NCI-H1930 (cell line): ENCODE measurements at places on chromosomes 12 and 14.

- DNase-seq: no peak
Observed at GRCh38 chr12:48118284-48118871, 786 bp upstream of the PFKM start.

DNA sequence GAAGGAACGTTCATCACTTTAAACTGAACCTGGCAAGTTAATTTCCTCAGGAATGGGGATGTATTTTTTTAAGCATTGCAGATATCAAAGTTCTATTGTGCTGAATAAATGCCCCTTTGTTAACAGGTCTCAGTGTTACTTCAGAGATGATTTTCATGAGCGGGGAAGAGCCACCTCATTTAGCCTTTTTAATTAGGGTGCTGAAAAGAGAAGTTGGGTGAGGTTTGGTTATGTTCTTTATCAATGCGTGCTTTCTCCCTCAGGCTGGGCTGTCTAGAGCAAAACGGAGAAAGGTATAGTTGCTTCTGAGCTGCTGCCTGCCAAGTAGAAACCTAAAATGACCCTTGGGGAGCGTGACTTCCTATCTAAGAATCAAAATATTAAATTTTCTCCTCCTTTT, 8.0 kb upstream of the HIP1R start:
- no peak for DNase-seq

GRCh38 chr12:101619858-101620761, 25.3 kb downstream of the MYBPC1 start:
- no peak for DNase-seq

- no peak for DNase-seq
Observed at GRCh38 chr12:86772696-86773095, 516.5 kb upstream of the MGAT4C start.

- no peak for DNase-seq
Observed at GRCh38 chr14:102688290-102688689, 89.0 kb upstream of the TRAF3 start.

GRCh38 chr14:77825895-77826519, 26.1 kb downstream of the ADCK1 start:
- DNase-seq: no peak

DNA sequence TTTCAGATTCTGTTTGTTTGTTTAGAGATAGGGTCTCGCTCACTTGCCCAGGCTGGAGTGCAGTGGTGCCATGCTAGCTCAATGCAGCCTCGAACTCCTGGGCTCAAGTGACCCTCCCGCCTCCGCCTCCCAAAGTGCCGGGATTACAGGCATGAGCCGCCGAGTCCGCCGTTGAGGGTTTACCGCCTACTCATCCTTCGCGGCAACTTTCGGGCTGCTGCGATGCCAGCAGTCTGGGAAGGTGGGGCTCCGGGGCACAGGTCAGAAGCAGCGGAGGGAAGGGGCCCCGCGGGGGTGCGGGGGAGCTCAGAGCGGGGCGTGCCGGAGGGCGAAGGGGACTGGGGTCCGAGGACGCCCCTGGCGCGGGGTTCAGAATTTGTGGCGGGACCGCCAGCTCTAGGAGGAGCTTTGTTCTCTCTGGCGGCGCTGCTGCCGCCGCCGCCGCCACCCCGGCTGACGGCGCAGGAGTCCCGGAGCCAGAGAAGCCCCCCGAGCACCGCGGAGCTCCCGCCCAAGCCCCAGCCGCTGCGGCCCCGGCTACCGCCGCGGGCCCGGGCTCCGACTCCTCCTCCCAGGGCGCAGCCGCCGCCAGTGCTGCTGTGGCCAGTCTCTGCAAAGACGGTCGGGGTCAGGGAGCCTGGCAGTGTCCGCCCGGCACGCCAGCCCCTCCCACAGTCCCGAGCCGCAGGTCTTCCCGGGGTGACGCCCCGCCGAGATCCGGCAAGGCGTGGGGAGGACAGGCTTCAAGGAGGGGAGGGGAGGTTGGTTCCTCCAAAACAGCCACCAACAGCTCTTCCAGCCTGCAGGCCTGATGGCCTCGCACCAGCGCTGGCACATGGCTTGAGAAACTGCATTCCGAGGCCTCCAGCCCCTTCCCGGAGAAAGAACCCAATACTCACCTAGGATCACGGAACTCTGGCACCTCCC, 10.9 kb upstream of the KRT77 start:
- DNase-seq: no peak

- no peak for DNase-seq
Observed at GRCh38 chr14:82192387-82192786, 658.7 kb upstream of the SEL1L start.

GRCh38 chr12:121512561-121512960, 68.3 kb downstream of the KDM2B start:
- DNase-seq: no peak

GRCh38 chr12:123958462-123958861, 14.2 kb downstream of the CCDC92 start:
- DNase-seq: no peak

- DNase-seq: no peak
Observed at GRCh38 chr14:31263485-31264133, 56.0 kb upstream of the HECTD1 start.

DNA sequence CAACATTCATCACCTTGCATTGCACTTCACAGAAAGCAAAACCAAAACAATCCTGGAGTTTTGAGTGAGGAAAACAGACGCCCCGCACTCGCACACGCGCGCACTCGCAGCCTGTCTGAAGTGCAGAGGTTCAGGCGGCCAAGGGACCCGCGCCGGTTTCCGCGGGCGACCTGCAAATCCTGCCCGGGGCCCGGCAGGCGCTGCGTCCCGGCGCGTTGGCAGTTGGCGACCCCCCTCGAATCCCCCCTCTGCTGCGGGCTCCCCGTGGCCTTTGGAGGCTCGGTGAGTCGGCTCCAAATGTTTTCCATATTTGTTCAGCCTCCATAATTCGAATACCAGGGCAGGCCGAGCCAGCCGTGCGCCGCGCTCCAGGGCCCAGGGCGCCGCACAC, at the start of gene SSPN:
Gene SSPN (plus strand): TSS at position 324 of the 391 bp plus-strand sequence. CDS start 100 bp downstream, outside the sequence.
- DNase-seq: no peak

- no peak for DNase-seq
Observed at GRCh38 chr12:28578833-28579252, 388.6 kb downstream of the CCDC91 start.

DNA sequence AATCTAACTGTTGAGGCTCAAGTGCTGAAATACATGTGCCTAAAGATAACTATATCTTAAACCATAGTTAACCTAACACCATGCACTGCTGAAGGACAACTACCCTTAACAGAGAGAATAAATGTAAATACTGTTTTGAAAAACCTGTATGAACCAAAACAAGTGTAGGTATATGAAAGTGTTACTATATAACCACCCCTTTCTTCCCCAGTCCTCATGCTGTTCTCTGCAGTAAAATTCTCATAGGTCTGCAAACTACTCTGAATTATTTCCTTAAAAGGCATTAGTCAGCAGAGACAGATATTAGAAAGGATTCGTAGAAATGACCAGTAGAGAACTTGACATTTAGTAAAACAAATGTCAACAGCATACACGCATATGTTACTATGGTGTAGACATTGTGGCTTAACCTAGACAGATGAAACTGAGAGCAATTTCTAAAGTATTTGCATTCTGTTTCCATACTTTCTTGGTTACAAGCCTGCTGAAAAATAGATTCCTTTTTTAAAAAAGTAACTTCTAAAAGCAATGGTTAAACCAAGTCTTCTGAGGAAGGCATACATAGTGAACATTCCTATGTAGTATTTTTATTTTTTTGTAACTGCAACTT, 13.9 kb downstream of the CSRP2 start:
- no peak for DNase-seq

DNA sequence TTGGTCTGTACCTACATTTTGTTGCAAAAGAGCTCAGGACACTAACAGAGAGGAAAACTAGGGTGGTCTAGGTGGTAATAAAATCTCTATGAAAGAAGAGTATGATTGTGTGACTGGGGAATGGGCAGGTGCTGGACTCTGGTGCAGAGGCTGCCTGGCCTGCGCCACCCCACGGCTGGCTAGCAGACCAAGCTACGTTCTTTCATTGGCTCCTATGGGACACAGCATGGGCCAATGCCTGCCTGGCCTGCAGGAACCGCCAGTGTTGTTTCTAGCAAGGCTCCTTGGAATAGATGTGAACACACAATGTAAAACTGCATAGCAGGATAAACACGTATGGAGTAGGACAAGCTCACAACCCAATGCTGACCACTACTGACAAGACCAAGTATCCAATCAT, 51.7 kb upstream of the CORO1C start:
- DNase-seq: no peak

DNA sequence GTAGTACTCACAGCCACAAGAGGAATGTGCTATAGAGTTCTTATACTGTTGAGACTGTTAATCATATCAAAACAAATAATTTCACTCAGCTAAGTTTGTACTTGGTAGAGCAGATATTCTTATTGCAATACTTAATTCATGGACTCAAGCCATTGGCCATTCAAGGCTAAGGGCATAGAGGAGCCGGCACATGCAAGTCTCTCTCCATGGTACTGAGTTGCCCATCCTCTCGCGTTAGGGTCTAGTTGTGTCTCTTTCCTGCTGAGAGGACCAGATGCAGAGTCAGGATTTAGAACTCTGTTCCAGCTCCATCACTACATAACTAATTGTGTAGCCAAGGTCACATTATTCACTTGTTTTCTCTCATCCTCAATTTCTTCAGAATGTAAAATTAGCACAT, 14.4 kb upstream of the TUNAR start:
- no peak for DNase-seq

GRCh38 chr12:58728397-58728796, 191.9 kb downstream of the LRIG3 start:
- no peak for DNase-seq

GRCh38 chr12:30870491-30871265, 55.9 kb upstream of the TSPAN11 start:
- no peak for DNase-seq

DNA sequence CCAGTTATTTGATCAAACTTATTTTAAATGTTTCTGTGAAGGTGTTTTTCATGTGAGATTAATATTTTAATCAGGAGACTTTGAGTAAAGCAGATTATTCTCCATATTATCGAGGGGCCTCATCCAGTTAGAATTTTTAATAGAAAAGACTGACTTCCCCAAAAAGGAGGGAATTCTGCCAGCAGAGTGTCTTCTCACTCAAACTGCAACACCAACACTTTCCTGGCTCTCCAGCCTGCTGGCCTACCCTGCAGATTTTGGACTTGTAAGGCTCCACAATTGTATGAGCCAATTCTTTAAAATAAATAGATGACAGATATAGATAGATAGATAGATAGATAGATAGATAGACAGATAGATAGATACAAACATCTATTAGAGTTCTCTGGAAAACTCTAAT, 155.7 kb downstream of the SEC23A start:
- DNase-seq: no peak

DNA sequence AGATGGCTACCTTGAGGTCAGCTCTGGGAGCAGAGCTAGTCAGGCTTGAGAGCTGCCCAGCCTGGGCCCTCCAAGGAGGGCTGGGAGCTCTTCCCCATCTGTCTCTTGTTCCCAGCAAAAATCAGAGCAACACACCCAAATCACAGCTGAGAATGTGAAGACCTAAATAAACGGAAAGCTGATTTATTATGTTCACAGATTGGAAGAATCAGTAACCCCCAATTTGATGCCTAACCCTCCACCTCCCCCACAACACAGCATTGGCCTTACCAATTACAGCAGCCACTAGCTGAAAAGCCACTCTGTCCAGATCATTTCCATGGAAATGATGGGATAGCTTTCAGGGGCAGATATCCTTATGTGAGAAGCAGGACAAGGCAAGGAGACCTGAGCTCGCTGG, 7.1 kb upstream of the ACTN1 start:
- DNase-seq: no peak

DNA sequence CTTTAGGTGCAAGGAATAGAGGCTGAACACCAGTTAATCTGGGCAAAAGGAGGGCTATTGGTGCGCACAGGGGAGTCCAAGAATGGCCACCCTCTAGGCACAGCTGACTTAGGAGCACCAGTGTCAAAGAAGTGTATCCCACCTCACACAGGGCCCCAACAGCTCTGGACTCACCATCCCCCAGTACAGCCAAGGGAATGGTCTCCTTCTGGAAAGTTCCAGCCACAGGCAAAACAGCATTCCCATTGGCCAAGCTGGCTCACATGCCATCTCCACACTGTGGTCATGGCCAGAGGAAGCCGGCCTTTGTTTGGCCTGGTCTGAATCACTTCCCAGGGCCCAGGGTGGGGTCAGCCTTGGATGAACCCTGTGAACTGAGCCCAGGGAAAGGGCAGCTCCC, 120.1 kb downstream of the DICER1 start:
- DNase-seq: no peak

GRCh38 chr12:59119676-59120075, 199.4 kb upstream of the LRIG3 start:
- DNase-seq: no peak

DNA sequence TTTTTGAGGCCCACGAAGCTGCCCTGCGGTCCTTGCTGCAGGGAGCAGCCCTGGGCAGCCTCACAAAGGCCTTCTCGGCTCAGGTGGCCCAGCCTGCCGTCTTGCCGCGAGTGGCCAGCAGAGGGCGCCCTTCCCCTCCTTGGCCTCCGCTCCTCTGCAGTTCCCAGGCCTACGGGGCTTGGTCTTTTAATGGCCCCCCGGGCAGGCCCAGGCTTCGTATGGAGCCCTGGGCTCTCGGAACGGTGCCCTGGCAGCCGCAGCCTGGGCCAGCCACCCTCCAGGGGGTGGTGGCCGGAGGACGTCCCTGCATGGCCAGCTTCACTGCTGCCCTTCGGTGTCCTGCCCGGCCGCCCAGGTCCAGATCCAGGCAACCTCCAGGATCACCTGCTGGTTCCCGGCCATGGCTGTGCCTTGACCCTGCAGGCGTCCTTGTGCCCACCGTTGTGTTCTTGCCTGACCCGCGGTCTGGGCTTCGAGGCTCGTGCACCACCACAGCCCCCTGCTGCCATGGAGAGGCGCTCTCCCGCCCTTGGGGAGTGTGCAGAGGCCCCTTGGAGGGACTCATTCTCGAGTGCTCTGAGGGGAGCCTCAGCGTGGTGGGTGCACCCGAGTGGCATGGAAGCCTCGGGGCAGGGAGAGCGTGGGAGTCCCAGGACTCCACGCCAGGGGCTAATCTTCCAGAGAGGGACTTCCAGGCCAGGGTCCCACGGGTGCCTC, 9.4 kb downstream of the ASPG start:
- DNase-seq: no peak

DNA sequence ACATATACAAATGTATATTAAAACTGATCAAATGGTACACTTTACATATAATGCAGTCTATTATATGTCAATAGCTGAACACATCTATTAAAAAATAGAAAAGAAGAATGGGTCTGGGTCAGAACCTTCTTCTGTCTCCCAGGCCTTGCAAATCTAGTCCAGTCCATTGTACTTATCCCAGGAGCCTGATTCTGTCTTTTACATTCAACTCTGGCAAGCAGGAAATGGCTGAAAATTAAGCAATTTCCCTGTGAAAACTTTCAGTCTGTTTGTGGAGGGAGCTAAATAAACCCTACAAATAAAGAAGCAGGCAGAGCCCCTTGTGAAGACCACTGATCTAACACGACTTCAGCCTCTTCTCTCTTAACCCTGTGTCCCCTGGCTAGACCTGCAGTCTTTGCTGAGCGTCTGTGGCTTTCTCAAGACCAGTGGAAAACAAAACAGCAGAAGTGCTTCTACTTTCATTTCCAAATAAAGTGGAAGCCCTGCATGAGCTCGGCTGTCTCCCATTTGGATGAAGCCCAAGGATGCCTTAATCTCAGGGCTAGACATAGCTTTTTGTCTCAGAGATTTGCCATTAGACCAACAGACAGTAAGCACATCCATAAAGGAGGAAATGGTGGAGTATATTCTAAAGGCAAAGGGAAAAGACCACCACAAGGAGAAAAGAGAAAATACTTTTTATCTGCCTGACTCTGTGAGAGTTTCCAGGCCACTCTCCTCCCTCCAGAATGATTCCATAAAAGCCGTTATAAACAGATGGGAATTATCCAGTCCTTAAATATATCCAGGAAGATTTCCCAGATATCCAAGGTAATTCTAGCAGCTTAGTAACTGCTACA, 48.2 kb downstream of the CRACR2A start:
- DNase-seq: no peak
